ENCODE measurements at places on chromosomes 6 and 20.

GRCh38 chr6:2900821-2901644, 2.1 kb downstream of the SERPINB9 start:
- no peak for DNase-seq

GRCh38 chr6:733431-734219, 40.7 kb upstream of the EXOC2 start:
- DNase-seq: no peak

DNA sequence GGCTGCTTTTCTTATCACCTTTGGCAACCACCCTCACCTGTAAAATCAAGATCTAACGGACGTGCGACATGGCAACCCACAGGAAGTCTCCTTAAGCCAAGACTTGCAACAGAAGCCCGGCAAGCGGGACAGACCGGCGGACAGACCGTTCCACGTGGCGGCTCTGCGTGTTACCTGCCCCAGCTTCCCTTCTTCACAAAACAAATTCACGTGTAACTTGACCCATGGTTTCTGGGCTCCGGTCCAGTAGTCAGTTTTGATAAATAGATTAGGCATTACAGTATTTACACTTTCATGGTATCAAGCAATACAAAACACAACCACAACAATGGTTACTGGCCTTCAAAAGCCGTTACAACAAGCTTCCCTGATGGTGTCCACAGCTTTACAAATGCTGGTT, 133.8 kb downstream of the PRND start:
- DNase-seq: no peak

GRCh38 chr6:161396539-161396938, 122.7 kb upstream of the AGPAT4 start:
- DNase-seq: no peak

- no peak for DNase-seq
These were observed 118.4 kb upstream of the SLC2A12 start for GRCh38 chr6:134170844-134171243.

- no peak for DNase-seq
These were observed 22.7 kb downstream of the COL11A2 start for GRCh38 chr6:33169291-33170175.

DNA sequence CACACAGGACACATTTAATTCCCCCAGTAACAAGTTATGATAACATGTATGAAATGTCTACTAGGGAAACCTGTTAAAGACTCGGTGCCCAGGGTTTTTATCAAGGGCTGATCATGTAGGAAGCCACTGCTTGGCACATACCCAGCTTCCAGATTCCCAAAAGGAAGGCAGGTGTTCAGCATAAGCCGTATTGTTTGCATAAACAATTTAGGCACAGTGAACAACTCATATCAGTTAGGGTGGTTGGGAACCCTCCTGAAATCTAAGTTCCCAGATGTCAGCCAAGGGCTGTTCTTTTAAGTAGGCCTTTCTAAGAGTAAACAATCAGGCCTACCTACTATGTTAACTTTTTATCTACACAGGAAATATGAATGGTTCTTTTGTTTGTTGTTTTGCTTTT, 74.1 kb downstream of the ASXL1 start:
- DNase-seq: no peak

GRCh38 chr20:51275181-51275580, 252.3 kb upstream of the KCNG1 start:
- DNase-seq: no peak

DNA sequence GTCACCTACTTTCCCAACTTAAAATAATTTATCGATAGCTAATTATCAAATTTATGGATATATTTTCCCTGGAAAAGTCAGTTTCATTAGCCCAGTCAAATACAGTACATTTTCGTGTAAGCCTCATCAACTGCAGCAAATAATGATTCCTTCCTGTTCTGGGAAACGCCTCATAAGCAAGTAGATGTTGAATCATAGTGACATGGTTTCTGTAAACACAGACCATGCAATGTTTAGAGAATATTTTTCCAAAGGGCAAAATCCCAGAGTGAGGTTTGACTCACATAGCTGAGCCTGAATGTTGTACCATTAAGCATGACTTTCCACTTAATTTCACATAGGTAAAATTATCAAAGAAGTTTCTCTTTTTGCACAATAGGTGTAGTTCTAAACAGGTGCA, 16.7 kb upstream of the VNN1 start:
- DNase-seq: no peak

DNA sequence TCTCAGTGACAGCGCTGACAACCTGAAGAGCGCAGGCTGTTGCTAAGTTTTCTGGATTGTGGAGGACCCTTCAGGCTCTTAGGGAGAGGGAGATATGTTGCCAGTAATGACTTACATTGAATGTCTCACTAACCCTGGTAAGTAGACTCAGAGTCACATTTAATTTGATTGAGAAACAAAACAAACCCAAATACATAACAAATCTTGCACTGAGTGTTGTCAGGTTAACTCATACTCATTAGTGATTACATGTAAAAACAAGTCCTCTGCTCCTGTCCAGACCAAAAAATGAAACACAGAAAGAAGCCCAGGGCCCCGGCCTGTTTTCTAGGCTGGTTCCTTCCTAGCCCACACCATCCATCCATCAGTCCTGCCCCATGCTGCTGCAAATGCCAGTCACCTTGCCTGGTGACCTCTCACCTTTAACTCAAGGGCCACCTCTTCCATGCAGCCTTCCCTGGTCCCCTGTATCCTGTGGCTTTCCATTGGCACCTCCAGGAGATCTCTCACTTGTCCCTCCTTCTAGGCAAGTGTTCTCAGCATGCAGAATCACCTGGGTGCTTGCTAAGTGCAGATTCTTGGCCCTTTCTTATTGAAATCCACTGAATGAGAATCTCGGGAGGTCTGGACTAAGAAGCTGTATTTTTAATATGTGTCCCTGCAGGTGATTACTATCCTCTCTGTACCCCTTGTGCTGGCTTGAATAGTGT, 34.7 kb upstream of the ERVFRD-1 start:
- DNase-seq: no peak

- no peak for DNase-seq
These were observed 10.7 kb upstream of the KCNK15 start for GRCh38 chr20:44734938-44735337.

DNA sequence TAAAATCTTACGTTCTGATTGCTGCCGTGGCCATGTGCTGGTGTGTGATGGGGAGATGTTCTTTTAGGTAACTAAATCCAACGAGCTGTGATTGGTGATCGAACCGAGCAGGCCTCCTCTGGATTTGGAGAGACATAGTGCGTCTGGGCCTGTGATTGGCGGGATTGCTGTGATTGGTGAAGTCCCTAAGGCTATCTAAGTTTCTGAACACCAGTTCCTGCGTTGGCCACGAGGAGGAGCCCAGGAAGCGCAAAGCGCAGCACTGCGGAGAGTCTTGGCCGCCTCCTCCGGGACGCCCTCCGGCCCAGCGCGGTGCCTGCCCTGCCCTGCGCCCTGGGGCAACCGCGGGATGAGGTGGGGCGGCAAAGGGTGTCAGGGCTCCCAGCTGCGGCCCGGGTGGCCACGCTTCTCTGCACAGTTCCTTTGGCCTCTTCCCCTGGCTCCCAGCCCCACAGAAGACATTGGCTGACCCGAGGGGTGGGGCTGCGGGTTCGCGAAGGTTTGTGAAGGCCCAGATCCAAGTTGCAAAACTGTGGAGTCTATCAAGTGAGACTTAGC, 33.0 kb downstream of the HNF4A start:
- DNase-seq: peak; percentile 25

DNA sequence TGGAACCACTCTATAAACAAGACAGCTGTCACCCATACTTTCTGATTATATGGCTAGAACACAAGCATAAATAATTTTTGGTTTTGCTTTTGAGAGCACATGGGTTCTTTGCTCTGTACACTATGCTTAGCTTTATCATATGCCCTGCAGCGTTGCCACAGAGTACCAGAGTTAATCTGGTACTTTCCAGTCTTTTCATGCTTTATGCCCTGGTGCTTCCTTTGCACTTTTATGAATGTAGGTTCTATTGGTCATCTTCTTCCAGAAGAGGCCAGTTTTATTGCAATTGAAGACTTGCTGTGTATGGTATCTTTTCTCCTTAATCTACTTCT, 20.8 kb downstream of the SHLD1 start:
- no peak for DNase-seq

All from T-helper 1 cell (primary cell).